ENCODE measurements at places on chromosomes 7 and 10.
A peak's percentile ranks its signal among the peaks of the same experiment; 100 is the strongest.

DNA sequence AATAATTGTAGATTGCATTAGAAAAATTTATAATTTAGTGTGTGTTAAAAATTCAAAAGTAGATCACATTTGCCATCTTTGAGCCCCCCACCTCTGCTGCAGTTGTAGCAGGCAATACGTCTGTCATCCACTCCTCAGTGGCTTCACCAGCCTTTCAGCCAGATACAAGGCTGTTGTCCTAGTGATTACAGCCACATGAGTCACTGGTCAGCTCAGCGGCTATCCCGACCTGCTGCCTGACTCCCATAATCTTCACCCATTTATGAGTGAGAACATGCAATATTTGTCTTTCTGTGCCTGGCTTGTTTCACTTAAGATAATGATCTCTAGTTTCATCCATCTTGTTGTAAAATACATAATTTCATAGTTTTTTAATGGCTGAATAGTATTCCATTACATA lies 9.2 kb downstream of the OR2A5 start:
- no peak for DNase-seq

DNA sequence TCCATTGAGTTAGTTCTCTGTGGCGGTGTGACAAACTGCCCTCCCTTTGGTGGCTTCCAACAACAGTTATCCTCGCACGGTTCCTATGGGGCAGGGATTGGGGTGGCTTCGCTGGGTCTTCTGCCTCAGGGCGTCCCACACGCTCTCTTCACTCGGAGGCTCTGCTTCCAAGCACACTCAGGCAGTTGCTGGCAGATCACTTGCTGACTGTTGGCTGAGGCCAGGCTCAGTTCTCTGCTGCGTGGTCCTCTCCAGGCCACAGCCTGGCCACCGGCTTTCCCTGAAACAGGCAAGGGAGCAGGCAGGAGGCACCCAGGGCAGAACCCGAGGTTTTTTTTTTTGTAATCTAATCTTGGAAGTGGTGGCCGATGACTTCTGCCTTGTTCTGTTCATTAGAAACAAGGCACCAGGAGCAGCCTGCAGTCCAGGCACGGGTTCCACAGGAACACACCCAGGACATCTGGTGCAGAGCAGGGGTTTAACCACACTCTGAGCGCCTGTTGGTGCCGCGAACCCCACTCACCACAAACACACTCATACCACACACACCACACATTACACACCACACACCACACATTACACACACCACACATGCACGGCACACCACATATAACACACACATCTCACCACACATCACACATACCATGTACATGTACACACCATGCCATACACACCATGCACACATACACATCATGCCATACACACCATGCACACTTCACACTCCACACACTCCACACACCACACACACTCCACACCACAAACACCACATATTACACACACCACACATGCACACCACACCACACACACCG lies 112.2 kb downstream of the PTPN20 start:
- no peak for DNase-seq

- DNase-seq, result no peak
Measured at GRCh38 chr10:60979667-60980104, 35.7 kb upstream of the RHOBTB1 start.

DNA sequence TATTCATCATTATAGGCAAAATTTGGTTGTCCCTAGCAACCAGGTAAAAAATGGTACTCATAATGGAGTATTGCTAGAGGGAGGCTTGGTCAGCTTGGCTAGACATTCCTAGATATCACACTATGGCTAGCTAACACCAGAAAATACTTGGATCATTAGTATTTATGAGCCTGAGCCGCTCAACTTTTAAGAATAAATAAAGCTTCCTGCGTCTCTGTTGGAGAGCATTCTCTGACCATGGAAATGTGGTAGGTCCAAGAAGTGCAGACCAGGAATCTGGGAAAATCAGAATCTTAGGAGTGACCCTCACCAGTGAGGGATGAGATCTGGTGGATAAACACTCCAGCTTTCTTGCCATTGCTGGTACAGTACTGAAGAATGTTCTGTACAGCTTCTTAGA lies 157.6 kb upstream of the AGR3 start:
- no peak for DNase-seq

- peak; percentile 86 for DNase-seq
Measured at GRCh38 chr7:102272075-102272916, 14.4 kb upstream of the SH2B2 start.
